Right ventricle myocardium inferior (tissue), 1 donor: ENCODE measurements at places on chromosomes 1 and 21.

- no peak for DNase-seq
Observed at GRCh38 chr1:22197644-22198043, 54.7 kb upstream of the WNT4 start.

DNA sequence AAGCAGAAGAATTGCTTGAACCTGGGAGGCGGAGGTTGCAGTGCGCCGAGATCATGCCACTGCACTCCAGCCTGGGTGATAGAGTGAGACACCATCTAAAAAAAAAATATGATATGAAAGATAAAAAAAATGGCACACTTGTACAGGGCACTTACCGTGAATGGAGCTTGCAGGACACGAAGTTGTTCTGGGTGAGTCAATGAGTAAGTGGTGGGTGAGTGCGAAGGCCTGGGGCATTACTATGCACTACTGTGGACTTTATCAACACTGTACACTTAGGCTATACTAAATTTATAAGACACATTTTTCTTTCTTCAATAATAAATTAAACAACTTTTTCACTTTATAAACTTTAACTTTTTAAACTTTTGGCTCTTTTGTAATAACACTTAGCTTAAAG is 37.0 kb downstream of the TNFRSF8 start:
- no peak for DNase-seq

DNA sequence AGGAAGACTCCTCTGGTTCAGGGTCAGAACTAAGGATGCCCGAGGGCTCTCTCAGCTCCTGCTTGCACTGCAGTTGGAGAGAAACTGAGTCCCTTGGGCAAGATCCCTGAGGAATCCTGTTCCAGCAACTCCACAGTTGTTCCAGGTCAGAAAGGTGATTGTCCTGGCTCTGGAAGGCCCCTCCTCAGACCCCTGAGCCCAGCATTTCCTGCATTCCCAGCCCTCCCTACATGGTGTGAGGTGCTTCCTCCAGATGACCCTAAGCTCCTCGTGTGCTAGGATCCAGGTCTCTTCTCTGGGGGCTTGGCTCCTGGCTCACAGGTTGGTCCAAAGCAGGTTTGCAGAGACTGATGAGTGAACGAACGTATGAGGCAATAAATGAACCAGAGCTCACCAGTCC is 11.5 kb downstream of the LDLRAD1 start:
- no peak for DNase-seq

GRCh38 chr21:25934771-25935224 is 200.0 kb downstream of the GABPA start:
- DNase-seq = no peak

DNA sequence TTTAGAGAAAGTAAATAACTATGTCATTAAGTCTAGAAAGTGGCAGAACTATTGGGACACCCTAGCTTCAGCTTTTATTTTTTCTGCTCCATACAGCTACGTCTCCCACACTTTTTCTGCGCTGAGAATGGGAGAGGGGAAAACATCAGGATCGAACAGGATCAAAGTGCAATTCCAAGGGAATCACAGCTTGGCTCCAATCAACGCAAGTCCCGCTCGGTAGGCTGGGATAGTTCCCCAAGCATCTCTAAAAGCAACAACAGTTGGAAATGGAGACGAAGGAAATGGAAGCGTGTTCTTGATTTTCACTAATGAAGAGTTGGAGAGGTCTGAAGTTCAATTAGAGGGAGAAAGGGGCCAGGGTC is 536 bp downstream of the HMGCL start:
- DNase-seq = no peak

DNA sequence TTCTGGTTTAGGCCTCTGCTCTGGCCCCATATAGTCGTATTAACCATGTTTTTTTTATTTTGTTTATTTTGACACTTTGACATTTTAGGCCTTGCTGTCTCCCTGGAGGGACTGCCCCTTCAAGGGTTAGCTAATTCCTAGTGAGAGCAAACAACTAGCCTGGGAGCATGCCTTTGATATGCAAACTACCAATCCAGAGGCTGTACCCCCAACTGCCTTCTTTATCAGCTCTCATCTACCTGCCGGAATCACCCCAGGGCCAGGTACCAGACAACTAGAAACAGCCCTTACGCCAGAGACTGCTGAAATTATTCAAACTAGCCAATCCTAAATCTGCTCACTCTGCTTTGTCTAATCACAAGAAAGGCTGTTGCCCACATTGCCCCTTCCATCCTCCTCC is 13.0 kb upstream of the ST6GALNAC5 start:
- no peak for DNase-seq
